ENCODE measurements at places on chromosomes 1 and 21. TPM values are rescaled to one million over a fixed set of nuclear protein-coding genes. Genes with fewer than 3 reads are reported as not detected.

The RIMS3 gene
- total RNA-seq, result 2.7 TPM

- no peak for DNase-seq
Measured at GRCh38 chr1:17052641-17053040, 1.2 kb downstream of the SDHB start.

DNA sequence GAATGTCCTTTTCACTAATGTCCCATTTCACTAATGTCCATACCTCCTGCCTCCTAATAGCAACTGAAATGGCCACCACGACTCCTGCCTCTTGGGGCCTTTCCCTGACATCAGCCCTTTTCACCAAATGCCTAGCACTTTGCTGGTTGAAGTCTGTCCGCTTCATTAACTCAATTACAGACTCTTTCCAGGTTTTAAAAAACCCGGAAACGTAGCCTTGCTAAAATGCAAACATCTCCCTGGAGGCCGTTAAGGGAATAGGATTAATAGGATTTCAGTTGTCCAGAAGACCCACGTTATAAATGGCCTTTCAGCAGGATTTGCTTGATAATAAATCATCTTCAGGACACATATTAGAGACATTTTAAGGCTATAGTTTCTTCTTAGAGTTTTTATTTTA is 25.7 kb upstream of the ERO1B start:
- DNase-seq, result no peak

The BMP8B gene
- 1.5 TPM for total RNA-seq

The CNKSR1 gene
- 71.4 TPM for total RNA-seq

DNA sequence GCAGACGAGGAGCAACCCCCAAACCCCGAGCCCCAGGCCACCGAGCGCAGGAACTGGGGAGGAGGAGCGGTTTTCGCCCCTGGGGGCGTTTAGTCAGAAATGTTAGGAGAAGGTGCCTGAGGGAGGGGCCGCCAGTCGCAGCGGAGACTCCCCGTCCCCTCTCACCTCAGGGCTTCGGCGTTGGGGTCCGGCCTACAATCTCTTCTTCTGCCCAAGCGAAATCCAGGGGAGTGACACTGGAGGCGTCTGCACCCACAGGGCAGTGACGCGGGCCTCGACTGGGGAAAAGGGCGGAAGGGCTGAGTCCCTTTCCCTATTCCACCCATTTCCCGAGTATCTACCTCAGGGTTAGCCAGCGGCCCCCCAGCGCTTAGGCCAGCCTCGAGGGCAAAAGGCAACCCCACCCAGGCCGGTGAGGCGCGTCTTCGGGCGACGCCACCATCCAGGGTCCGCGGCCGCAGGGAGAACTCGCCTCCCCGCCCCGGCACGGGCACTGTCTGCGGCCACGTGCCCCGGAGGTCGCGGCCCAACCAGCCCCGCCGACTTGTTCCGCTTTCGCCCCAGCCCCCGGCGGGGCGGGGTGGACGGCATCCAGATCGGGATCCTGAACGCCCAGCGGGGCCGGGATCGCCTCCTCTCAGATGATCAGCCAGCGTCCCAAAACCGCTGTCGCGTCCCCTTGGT is 118.7 kb upstream of the BARHL2 start:
- DNase-seq, result no peak

The HUNK gene
- total RNA-seq, result 2.8 TPM

The PSEN2 gene
- total RNA-seq, result 36.0 TPM

The TGFB2 gene
- 2.8 TPM for total RNA-seq

- peak; percentile 90 for DNase-seq
Measured at GRCh38 chr1:155323729-155324036, 3.0 kb downstream of the RUSC1 start.

DNA sequence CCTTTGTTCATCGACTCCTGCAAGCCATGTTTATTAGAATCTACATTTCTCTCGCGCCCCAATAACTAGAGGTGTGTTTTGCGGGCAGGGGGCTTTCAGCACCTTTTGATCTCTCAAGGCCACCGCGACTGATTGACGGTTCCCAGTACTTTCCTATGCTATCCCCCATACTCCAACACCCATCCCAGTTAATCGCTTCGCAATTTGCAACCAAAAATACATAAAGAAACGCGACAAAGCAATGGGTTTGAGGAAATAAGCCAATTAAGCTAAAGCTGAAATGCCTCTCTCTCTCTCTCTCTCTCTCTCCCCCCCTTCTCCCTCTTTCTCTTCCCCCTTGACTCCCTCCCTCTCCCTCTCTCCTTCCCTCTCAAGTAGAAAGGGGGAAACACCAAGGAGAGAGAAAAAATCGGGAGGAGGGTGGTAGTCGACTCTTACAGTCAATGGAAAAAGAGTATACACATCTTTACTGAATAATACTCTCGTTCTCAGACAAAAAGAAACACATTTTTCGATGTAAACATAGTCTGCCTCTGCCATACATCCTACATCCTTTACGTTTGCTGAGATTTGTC is 128.0 kb upstream of the DPYD start:
- DNase-seq, result no peak

GRCh38 chr1:103162360-103162759 is 54.0 kb upstream of the COL11A1 start:
- DNase-seq, result no peak

GRCh38 chr1:54352755-54353154 is 53.4 kb downstream of the SSBP3 start:
- DNase-seq, result no peak

DNA sequence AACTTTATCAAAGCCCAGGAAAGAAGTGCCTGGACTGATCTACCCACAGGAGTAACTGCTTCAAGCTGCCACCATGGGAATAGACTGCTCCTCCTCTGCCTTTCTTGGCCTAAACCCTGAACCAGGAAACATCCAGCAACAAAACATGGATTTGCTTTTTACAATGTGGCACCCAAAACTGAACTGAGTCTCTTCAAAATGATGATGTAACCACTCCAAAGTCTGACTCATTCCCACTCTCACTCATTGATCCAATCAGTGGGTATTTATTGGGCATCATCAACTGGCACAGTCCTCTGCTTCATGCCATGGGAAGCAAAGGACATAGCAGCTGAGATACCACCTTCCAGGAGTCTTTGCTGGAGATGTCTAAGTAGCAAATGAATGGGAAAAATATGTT is 23.5 kb downstream of the CYP4A22 start:
- DNase-seq, result no peak

DNA sequence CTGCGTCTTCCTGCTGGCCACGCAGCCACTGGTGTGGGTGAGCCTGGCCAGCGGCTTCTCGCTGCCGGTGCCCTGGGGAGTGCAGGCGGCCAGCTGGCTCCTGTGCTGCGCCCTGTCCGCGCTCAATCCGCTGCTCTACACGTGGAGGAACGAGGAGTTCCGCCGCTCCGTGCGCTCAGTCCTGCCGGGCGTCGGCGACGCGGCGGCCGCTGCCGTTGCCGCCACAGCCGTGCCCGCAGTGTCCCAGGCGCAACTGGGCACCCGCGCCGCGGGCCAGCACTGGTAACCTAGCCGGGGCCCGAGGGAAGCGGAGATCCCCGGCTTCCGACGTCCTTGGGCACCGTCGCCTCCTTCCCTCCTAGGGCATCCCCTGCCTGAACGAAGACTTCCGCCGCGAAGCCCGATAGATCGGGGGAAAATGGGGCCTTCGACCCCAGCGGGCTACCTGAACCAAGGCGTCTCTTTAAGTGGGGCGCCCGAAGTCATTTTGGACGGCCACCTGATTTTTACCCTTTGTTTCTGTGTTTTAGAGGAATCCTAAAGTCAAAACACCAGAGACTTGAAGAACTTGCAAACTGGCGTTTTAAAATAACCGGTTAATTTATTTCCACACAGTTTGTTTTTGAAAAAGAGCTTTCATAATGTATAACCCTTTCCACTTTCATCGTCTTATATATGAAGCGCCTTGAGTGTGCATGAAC is 2.0 kb downstream of the GPR88 start:
- no peak for DNase-seq

The CFAP141 gene
- not detected for total RNA-seq

The S100A5 gene
- total RNA-seq, result not detected

GRCh38 chr1:24277420-24278169 is 41.6 kb upstream of the GRHL3 start:
- no peak for DNase-seq

DNA sequence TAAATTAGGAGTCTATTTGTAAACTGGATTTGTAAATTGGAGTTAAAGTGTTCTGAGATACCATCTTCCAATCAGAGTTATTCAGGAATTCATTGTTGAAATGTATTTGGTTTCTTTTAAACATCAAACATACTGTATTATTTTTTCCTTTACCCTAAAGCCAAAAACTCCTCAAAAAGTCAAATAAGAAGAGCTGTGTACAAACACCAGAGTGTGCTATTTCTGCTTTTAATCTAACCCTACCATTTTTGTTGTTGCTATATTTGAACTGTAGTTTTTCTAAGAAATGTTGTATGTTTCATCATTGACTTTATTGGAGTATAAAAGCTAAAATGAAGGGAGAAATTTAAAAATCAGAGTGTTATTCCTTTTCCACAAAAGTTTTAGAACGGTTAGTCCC is 35.8 kb downstream of the SLC30A7 start:
- DNase-seq, result no peak

DNA sequence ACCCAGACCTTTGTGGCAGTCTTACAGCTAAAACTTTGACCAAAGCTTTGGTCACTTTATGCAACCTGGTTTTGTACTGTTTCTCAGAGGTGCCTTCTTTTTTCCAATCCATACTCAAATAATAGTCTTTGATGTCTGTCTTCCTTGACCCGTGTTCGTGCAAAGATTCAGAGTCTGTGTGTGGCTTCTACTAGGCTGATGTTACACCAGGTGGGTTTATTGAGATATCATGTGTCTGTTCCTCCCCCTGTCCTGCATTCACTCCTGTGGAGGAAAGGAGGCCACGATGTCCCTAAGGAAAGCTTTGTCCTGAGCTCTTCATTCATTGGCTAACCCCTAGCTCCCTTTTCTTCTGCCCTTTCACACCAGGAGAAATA is 15.0 kb upstream of the IKBKE start:
- DNase-seq, result no peak

DNA sequence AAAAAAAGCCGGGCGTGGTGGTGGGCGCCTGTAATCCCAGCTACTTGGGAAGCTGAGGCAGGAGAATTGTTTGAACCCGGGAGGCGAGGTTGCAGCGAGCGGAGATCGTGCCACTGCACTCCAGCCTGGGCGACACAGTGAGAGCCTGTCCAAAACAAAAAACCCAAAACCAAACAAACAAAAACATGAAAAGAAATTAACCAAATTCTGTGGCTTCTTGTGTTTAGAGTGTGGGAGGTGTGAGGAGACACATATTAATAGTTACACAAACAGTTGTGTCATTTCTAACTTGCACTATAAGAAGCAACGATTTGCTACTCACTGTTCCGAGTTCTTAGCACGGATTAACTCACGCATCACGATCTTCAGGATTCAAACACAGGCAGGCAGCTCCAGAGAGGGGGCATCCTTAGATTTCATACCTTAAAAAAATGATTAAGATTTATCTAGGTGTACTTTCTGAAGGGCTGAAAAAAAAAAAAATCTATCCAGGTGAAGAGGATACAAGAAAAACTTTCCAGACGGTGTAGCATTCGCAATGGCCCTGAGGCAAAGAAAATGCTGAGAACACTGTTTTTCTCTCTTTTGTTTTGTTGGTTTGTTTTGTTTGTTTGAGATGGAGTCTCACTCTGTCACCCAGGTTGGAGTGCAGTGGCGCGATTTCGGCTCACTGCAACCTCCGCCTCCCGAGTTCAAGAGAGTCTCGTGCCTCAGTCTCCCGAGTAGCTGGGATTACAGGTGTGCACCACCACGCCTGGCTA is 713 bp upstream of the HMGCL start:
- no peak for DNase-seq

DNA sequence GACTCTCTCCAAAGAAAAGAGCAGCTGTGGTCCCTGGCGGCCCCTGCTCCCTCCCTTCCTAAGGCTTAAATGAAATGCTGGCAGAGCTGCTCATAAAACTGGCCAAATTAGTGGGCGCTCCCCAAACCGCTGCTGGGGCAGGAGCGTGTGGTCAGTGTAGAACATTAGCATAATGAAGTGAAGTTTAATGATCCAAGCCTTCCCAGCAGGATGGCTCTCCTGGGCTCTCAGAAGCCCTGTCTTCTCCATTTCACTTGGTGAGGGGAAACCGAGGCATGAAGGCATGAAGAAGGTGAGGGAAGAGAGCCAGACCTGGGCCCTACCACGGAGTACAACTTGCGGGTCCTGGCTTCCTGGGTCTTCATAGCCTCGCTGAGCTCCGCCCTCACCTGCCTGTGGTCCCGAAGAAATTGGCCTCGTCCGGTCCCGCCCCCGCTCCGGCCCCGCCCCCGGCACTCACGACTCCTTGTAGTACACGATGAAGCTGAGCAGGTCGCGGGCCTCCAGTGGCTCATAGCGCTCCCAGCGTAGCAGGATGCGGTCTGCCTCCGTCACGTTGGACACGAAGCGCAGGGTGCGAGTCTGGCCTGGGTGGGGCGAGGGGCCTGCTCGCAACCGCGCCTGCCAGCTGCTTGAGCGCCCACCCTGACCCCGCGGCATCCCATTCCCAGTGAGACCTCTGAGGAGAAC is 10.3 kb downstream of the INSRR start:
- DNase-seq, result no peak

The KCNC4 gene
- total RNA-seq, result 7.4 TPM

DNA sequence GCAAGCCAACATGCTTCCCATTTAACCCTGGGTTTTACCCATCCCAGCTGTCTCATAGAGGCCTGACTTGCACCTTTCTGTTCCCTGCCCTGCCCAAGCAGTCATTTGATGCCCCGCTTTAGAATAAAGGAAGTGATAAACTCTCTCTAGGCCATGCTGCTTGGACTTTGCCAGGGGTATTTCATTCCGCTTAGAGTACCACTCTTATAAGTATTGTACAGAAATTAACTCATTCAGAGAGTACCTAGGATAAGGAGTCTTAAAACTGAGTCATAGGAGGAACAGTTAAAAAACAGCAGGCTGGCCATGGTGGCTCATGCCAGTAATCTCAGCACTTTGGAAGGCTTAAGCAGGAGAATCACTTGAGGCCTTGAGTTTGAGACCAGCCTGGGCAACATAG is 21.0 kb upstream of the LYST start:
- no peak for DNase-seq

The CNST gene
- 21.2 TPM for total RNA-seq

GRCh38 chr21:43362321-43362791 is 64.6 kb downstream of the SIK1 start:
- peak; percentile 72 for DNase-seq

The FCRL2 gene
- not detected for total RNA-seq

DNA sequence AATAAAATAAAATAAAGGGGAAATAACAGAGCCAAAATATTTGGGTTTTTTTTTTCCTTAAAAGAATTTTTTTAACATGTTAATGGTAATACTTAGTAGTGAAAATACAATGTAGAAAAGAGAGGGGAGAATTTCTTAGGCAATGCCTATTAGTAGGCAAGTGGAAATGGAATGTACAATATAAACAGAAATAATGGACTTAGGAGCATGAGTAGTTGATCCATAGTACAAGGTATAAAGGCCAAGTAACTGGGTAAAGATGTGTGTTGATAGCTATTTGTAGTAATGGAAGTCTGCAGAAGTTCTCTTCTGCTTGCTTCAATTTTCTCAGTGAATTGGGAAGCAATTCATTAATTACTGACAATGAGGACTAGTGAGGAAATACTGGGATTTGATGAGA is 34.4 kb downstream of the TESK2 start:
- no peak for DNase-seq

The TCEA3 gene
- total RNA-seq, result 39.5 TPM

DNA sequence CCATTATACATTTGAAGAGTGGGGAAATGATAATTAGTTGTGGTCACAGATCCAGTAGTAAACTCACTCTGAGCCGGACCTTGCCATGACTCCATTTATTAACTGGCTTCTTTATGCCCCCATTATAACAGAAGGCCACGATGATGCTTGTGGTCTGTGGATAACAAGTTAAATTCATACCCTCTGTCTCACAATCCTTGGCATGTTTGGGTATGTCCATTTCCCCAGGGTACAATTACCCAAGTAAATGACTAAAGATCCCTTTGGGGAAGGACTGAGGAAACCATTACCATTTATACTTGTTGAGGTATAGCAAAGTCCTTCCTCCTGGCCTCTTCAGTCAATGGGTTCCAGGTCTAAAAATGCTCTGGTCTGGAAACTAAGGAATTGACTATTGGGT is 7.3 kb upstream of the USP1 start:
- DNase-seq, result no peak

Measured in lower leg skin (tissue), 4 donors.